IMR-90 (cell line): ENCODE measurements at places on chromosomes 5 and 9. TPM values are rescaled to one million over a fixed set of nuclear protein-coding genes. Genes with fewer than 3 reads are reported as not detected.

FBLL1 gene
- total RNA-seq: under 0.01 and 0.18 TPM in 2 replicates

MYMK gene
- total RNA-seq: not detected in 2 replicates

FAM163B gene
- not detected in 2 replicates for total RNA-seq

ADAMTSL1 gene
- 49.2 and 62.2 TPM in 2 replicates for total RNA-seq

RRAGA gene
- 63.3 and 74.7 TPM in 2 replicates for total RNA-seq

FST gene
- 141 and 187 TPM in 2 replicates for total RNA-seq

PPIC gene
- total RNA-seq: 20.6 and 36.9 TPM in 2 replicates

DIRAS2 gene
- total RNA-seq: not detected in 2 replicates

ORM1 gene
- 0.18 TPM in 1 of 2 replicates, not detected in the other for total RNA-seq

JAKMIP2 gene
- under 0.01 TPM in 1 of 2 replicates, not detected in the other for total RNA-seq

NUTM2G gene
- not detected in 2 replicates for total RNA-seq

- no peak for DNase-seq
Measured at GRCh38 chr5:137273511-137273910, 225.6 kb downstream of the SPOCK1 start.

DNA sequence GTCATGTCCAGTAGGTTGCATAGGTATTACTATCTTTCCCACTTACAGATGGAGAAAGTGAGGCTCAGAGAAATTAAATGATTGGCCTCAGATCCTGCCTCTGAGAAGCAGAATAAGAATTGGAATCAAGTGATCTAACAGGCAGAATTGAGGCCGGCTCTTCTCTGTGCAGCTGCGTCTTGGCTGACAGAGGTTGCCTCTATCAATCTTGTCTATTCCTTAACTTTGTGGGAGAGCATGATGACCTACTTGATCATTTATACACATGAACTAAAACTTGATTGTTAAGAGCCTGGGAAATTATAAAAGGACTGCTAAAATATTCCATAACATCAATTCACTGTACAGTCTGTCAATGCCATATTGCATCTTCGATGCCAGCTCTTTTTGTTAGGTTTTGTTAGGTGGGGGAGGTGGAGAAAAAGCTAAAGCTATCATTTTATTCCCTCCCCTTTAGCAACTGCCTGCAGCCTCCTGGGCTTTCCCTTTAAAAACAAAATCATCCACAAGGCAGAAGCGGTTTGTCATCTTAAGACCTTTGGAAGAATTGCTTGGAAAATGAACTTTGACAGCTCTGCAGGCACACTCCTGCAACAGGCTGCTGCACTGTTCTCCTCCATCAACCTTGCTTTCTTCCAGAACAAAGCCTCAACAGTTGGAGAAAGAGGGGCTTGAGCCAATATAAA, 247.4 kb downstream of the SMARCA2 start:
- DNase-seq: no peak

GRCh38 chr5:158195416-158196210, 336.7 kb upstream of the CLINT1 start:
- DNase-seq: no peak

- DNase-seq: no peak
Measured at GRCh38 chr5:137648361-137648760, 87.5 kb downstream of the KLHL3 start.

DNA sequence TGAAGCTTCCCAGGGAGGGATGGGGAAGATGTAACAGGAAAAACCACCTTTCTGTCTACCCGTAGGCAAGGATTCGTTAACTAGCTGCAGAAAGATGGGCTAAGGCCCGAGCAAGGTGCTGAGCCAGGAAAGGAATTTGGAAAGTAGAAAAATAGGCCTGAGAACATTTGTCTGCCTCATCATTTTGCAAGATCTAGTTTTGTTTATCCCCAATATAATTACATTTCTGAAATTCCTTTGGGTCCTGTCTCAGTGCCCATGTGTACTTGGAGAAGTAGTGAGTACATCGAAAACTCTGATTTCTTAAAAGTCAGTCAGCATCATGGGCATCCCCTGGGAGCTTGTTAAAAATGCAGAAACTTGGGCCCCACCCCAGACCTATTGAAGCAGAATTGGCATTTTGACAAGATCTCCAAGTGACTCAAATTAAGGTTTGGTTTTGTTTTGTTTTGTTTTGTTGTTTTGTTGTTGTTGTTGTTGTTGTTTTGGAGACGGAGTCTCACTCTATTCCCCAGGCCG, 52.1 kb upstream of the CEMIP2 start:
- no peak for DNase-seq

DNA sequence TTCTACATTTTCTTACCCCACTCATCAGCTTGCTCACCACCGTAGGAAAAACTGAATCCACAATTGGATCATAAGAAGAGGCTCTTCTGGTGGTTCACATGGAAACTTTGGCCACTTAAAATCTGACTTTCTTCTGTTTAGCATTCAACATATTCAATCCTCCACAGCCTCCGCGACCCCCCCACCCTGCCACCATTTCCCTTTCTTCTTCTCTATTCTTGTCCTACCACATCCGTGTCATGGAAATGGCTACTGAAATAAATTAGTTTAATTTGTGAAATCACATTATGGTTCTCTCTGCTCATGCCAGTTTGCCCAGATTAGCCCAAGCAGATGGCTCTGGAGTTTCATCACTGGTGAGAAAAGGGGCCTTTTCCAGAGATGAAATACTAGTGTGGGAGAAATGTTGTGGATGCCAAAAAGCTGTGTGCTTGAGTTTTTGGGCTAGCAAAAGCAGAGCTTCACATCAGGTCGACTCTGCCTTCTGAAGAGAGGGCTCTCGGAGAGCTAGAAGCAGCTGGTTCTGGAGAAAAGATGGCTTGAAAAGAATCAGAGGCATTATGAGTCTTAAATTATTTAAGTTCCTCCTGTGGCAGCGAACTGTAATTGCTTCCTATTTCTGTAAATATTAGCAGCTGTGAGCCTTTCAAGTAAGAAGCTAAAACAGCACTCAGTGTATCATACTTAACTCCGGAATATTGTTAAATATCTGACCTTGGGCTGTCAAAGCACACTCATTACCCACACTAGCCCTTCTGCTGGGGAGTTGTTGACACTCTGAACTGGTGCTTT, 107.1 kb downstream of the MAT2B start:
- peak; percentile 16 for DNase-seq

DNA sequence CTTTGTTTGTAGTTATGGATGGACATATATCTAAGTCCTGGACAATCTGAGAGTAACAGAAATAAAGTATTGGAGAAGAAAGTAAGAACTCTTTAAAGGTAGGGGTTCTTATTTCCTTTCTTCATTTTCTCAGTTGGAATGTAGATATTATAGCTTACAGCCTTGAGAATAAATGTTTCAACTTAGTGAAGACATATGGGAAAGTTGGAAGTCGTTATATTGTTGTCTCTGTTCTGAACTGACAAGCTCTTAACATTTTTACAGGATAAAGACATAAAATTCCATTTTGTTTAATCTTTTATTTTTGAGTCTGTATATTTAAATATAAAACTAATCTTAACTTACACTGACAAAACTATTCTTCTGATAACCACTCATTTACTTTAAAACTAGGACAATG, 2187.5 kb upstream of the ACO1 start:
- DNase-seq: no peak

- no peak for DNase-seq
Measured at GRCh38 chr9:114004221-114004716, 73.8 kb downstream of the AMBP start.

- DNase-seq: no peak
Measured at GRCh38 chr5:132566657-132567056, 9.9 kb downstream of the RAD50 start.

DNA sequence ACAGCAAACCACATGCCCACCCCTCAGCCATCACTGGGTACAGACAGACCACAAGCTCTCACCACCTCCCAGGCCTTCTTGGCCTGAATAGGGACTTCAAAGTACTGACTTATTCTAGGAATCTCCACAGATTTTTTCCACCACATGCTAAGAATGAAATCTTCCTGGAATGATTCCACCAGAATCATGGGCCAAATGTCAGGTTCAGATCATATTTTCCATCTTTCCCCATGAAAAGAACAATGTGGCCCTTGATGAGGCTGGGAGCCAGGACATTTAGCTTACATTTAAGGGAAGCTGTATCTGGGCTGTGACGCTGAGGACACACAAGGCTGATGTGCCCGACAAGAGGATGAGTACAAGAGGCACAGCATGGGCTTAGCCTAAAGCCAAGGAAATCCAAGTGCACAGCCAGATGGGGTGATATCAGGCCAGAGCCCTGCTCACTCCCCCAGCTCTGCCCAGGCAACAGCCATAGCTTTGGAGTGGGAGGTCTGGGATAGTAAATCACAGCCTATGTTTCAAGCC, 28.1 kb downstream of the ACSL6 start:
- no peak for DNase-seq

- peak; percentile 98 for DNase-seq
Measured at GRCh38 chr9:132651259-132651658, 18.5 kb downstream of the DDX31 start.

DNA sequence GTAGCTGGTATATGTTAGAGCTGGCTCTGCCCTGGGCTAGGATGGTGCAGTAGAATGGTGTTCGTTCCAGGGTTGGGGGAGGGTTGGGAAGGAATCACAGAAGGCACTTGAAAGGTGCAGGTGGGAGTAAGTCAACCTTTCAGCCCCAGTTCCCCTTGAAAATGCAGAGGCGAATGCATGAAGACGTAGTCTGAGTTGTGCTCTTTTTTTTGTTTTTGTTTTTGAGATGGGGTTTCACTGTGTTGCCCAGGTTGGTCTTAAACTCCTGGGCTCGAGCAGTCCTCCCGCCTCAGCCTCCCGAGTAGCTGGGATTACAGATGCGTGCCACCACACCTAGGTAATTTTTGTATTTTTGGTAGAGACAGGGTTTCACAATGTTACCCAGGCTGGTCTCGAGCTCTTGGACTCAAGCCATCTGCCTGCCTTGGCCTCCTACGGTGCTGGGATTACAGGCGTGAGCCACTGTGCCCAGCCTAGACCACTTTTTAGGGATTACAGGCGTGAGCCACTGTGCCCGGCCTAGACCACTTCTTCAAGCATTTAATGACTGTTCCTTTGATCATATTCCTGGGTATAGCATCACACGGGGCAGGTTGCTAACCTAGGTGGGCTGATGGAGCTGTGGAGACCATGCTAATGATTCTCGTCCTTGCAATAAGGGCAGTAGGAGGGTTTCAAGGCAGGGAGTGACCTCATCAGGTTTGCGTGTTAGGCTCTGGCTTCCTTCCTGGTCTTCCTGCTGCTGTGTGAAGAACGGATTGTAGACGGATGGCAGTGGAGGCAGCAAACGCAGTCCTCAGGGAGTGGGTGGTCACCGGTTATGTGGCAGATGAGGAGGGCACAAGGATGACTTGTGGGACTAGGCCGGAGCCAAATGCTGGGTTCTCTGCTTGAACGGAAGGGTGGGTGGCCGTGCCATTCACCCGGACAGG, 13.7 kb downstream of the EHMT1 start:
- DNase-seq: peak; percentile 30

DNA sequence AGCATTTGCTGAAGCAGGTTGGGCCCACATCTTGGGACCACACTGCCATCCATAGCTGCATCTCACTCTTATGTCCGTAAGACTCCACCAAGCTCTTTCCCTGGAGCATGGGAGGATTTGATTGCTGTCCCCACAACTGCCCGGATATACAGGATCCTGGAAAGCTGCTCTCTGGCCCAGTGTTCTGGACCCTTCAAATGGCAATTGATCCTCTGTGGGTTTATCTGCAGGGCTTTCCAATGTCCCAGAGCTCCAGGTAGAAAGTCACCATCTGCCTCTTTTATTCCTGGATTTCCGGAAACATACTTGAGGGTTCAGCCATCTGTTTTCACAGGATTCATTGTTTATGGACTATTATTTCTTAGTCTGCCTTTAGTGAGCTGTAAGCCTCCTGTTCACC, 214.6 kb downstream of the SREK1 start:
- DNase-seq: no peak

GRCh38 chr9:6923086-6923485, 165.3 kb downstream of the KDM4C start:
- DNase-seq: no peak

DNA sequence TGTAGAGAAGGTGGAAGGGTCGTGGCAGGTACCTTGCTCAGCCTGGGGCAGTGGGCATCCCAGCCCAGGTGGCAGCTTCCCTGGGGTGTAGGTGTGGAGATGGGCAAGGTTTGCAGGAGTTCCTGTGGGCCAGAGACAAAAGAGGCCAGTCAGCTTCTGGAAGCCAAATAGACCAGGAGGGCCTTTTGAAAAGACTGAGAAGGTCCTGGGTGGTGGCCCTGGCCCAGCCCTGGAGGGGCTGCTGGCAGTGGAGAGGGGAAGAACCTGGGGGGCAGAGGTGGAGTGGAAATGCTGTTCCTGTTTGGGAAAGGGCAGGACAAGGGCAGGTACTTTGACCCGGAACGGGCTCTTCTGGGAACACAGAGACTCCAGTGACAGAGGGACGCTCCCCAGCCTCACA, 7.0 kb upstream of the IL3 start:
- DNase-seq: no peak

- DNase-seq: no peak
Measured at GRCh38 chr9:81002906-81003305, 686.4 kb downstream of the TLE1 start.

GRCh38 chr5:172546196-172546595, 91.9 kb upstream of the SH3PXD2B start:
- DNase-seq: no peak

DNA sequence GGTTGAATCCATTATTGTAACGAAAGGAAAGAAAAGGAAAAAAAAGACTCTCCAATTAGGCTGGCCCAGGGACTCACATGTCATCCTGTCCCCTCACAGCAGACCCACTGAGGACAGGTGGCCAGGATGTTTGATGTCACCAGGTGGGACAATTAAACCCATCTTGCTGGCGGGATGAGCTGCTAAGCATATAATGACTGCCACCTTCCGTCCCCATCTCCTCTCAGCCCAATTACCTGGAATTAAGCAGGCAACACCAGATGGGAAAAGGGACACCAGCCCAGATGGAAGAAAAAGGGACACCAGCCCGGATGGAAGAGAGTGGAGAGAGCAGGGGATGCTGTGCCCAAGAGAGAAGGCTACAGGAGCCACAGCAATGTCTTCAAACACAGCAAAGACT, 116.6 kb upstream of the SARDH start:
- DNase-seq: no peak

DNA sequence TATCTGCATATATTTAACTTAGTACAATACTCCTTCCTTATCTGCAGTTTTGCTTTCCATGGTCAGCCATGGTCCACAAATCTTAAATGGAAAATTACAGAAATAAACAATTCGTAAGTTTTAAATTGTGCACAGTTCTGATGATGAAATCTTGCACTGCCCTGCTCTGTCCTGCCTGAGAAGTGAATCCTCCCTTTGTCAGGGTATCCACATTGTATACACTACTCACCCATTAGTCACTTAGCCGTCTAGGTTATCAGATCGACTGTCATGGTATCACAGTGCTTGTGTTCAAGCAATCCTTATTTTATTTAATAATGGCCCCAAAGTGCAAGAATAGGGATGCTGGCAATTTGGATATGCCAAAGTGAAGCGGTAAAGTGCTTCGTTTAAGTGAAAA, 8.3 kb upstream of the YTHDC2 start:
- DNase-seq: peak; percentile 73

DNA sequence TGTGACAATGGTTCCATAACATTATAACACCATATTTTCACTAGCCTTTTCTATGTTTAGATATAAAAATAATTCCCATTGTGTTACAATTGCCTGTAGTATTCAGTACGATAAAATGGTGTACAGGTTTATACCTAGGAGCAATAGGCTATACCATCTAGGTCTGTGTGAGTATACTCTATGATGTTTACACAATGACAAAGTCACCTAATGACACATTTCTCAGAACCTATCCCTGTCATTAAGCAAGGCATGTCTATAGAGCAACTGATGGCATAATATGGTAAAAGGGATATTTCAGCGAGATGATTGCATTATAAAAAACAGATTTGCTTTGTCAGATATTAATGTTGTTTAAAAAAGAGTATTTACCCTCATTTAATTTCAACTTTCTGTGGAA, 517.2 kb downstream of the SPOCK1 start:
- DNase-seq: no peak
